MV-4-11 (cell line): ENCODE measurements at places on chromosomes 12 and 14.
A peak's percentile ranks its signal among the peaks of the same experiment; 100 is the strongest.

DNA sequence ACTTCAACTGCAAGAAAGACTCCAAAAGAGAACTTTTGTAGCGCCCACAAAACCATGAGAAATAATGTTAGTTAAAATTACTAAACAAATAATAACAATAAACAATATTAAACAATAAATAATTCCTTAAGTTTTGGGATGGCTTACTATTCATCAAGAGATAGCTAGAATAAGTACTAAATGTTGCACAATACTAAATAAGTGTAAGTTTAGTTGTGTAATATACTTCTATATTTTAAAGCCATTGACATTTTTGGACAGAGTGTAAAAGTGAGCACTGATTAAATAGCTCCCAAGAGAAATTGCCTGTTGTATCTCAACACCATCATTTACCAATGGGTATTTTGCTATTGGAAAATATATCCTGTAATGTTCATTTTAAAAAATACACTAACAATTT, 166.7 kb downstream of the ALG10 start:
- no peak for DNase-seq

DNA sequence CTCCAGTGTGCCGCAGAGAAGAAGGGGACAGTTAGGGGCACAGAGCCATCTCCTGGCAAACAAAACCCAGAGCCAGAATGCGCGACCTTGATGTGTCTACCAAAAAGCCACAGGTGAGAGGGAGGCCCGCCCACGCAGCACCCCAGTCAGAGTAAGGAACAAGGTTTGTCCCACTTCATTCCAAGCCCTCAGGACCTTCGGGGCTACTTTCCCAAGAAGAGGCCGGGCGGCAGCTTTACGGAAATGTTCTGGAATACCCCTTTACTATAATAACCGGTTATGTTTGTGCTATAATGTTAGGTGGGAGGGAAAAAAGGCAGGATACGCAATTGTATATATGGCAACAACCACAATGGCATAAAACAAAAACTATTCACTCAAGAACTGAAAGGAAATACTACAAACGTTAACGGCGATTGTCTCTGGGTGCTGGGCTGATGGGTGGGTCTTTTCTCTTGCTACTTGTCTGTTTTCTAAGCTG, 12.3 kb downstream of the CCDC88C start:
- DNase-seq = no peak

GRCh38 chr14:105660816-105661531, 134.6 kb downstream of the TMEM121 start:
- no peak for DNase-seq

DNA sequence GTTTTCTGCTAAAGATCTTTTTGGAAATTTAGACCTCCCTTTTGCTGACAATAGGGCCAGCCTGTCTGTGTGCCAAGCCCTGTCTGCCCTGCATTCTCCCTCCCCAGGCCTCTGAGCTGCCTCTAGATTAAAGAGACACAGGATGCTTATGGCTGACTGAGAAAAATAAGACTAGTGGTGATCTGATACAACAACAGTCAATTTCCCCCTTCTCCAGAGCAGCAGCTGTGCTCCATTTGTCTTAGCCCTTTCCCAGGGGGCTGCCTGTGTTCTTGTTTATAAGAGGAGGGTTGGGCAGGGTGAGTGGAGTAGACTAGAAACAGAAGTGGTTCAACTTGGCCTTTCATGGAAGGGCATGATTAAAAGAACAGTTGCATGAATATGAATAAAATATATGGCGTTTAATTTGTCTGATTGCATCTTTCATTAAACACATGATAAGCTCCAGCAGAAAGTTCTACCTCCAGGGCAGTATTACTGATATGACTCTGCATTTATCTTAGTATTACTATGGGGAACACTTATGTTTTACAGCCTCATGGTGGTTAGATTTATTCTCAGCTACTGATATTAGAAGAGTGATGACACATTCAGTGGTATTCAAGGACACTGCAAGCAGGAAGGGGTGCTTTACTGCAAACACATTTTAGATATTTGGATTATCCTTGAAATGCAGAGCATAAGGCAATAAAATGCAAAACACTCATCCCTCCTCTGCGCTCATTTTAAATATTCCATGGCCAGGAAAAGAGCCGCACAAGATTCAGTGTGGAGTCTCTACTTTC, 150.2 kb upstream of the CLEC14A start:
- no peak for DNase-seq

GRCh38 chr14:33950320-33951182, at the start of gene EGLN3:
EGLN3 (minus strand) TSS chr14:33951074; CDS start chr14:33950752, 322 bp downstream.
- no peak for DNase-seq

DNA sequence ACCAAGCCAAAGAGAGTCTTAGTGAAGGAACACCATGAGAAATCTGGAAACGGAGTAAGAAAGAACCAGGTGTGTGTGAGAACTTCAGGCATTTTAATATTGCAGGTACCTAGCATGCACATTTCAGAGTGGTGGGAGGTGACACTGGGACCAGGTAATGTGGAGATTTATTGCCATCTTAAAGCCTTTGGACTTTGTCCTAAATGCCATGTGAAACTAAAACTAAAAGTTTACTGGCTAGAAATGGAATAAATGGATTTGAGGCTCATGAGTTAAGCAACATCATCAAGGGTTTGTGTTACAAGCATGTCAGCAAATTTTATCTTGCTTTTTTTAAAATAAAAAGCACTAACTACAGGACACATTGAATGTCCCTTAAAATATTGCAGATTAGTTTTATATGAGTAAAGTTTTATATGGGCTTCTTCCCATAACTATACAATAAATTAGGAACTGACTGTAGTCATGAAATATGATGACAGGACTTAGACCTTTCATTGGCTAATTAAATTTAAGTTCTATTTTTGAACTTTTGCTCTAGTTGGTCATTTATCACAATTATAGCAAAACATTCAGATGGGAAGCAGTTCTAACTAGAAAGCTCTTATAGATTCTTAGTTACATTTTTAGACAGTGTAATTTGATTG, 721.1 kb upstream of the NOVA1 start:
- DNase-seq = no peak

DNA sequence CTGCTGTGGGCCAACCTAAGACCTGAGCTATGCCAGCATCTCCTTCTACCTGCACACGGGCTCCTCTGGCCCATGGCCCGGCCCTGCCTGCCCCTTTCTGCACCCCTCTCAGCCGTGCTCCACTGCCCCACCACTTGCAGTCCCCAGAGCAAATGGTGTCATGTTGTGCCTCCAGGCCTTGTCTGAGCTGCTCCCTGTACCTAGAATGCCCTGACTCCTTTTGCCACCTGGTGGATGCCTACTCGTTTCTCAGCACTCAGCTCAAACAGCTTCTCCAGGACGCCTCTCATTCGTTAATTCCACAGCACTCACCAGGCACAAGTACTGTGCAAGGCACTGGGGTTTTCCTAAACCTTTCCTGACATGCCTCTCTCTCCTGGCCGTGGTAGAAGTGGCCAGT, 63.2 kb upstream of the PNMA1 start:
- no peak for DNase-seq

- peak; percentile 50 for DNase-seq
Measured at GRCh38 chr12:62210422-62210821, 49.8 kb upstream of the USP15 start.

GRCh38 chr12:94712815-94713515, 62.6 kb upstream of the TMCC3 start:
- no peak for DNase-seq
